ENCODE measurements at places on chromosomes 1 and 21.

- DNase-seq: no peak
Observed at GRCh38 chr1:21530368-21531016, 21.3 kb downstream of the ALPL start.

DNA sequence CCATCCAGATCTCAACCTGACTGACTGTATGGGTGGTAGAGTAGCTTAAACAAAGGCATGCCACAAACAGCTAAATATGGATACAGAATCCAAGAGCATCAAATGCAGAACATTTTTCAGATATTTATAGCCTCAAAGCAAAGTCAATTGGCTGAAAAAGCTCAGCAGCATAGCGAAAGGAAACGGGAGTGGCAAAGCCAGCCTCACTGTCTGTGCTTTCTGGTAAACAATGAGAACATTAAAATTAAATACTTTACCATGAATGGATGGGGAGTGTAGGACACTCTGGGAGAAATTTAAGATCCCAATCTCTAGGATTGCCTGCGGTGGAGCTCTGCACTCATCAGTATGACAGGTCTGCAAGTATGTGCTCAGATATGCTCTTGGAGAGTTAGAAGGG lies 4.4 kb downstream of the RASAL2 start:
- no peak for DNase-seq

- DNase-seq: no peak
Observed at GRCh38 chr1:118890851-118891384, 97.2 kb downstream of the TBX15 start.

DNA sequence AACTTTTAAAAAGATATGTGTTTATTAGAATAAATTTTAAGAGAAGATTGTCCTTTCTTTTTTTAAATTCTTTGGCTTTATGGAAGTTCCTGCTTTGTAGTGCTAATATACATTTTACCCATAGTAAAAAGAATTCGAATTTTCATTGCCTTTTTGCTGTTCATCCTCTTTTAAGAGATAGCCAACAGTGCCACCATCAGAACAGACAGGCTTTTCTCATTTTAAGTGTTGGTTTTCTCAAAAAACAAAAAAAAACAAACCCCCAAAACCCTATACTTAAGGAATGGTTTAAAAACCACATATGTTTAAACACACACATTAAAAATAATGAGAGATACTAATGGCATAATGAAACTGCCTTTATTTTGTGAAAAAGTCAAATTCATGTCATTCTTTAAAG lies 118.8 kb downstream of the NEK7 start:
- no peak for DNase-seq

- no peak for DNase-seq
Observed at GRCh38 chr1:2018217-2019171, 651 bp upstream of the GABRD start.

All from NCI-H1436 treated with DMSO at 0.1 percent for 48 hours (cell line).